Activated CD4-positive, alpha-beta T cell treated with anti-CD3 and anti-CD28 coated beads for 24 hours (primary cell): ENCODE measurements at places on chromosomes 2 and 18.

DNA sequence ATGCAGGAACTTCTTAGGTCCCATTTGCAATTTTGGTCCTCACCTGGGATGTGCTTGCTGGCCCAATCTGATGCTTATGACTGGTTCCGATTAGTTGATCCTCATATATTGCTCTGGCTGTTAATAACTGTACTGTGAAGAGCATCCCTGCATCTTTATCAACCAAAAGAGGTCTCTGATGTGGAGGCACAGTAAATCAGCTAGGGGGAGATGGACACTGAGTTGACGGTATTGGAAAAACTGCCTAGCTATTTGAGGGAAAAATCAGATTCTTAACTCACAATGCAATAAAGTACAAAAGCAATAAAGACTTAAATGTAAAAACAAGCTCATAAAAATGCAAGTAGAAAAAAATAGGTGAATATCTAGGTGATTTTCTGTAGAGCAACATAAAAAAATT, 188.0 kb upstream of the TCF4 start:
- DNase-seq = no peak

GRCh38 chr18:59918997-59919396, 19.2 kb downstream of the PMAIP1 start:
- no peak for DNase-seq

DNA sequence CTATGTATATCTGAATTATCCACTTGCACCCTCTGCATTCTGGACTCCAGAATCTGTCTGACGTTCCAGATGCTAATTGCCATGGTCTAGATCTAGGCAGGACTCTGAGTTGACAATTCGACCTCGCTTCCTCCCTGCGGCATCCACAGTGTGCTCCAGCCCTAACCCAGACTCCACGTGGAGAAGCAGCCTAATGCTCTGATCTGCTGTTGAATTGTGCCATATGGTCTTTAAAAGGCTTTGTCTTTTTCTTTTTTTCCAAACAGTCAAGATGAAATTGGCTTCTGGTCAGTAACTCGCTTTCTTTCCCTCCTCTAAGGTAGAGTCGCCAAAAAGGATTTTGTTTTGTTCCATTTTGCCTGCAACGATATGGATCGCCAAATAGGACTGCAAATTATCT, 752.6 kb upstream of the ID2 start:
- DNase-seq = no peak

DNA sequence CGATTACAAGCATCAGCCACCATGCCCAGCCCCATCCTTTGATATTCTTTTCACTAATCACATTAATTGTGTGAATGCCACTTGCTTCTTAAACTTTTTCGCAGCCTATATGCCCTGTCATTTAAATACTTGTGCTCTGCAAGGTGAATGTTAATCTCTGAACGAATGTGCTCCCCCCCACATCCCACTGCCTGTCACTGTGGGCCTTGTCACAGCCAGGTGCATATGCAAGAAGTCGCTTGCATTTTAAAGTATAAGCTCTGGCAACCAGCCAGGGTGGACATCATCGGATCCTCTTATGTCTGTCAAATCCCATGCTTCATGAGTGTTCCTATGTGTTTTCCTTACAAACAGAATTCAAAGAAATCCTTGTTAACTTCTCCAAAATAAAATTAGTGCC, 304.4 kb downstream of the GALR1 start:
- DNase-seq = no peak

GRCh38 chr2:128729051-128729450, 410.4 kb upstream of the HS6ST1 start:
- DNase-seq = no peak

GRCh38 chr2:200862532-200863000, 1.9 kb downstream of the CLK1 start:
- DNase-seq = no peak

- DNase-seq = no peak
Measured at GRCh38 chr2:62340994-62341484, 145.1 kb downstream of the B3GNT2 start.

- peak; percentile 44 for DNase-seq
Measured at GRCh38 chr2:231611273-231612108, 18.8 kb downstream of the TEX44 start.

DNA sequence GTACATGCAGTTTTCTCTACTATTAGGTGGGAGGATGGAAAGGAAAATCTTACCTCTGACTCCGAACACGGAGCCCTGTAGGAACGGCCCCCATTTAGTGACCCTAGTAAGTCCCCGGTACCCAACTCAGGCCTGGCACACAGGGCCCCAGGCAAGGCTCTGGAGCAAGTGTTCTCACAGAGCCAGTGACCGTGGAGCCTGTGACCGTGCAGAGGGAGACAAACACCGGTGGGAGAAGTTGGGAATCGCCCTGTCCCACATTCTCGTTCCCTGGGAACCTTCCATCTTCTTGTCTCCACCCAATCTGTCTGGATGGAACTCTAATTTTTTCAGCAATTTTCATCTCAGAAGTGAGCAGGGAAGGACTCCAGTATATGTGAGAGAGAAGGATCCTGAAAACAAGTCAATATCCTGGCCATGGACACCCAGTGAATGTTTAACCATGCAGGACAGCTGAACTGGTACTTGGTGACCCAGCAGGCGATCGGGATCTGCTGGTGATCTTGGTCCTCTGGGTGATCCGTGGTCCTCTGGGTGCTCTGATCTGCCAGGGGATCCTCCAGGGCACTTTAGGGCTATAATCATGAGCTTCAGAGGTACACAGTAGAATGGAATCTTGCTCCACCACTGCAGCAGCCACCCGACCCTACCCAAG, 348.6 kb upstream of the ID2 start:
- DNase-seq = no peak

GRCh38 chr2:28098501-28099225, 208.1 kb downstream of the BABAM2 start:
- DNase-seq = no peak

- DNase-seq = no peak
Measured at GRCh38 chr2:174753038-174753633, 11.1 kb downstream of the CHRNA1 start.

DNA sequence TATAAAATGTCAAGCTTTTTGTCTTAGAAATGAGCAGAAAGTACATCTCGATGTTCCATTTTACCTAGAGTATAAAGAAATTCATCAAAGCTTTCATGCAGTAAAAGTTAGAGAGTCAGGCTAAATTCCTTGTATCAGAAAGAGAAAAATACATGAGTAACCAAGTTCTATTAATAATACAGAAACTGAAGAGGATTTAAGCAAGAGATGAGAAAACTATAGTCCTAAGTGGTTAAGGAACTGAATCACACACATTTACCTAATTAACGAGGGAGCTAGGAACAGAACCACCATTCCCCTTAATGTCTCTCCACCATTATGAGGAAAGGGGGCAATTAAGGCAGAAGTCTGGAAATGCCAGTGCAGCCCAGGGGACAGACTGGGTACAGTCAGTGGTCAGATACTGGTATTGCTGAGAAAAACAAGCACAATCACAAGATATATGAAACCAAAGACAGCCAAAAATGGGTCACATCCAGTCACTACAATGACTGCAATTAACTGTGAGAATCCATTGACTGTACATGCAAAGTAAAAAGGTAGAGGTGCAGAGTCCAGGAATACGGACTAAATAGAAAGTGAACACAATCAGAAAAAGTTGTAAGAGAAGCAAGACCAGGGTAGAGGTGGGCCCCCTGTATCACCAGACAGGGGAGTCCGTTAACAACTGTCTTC, 23.9 kb downstream of the MAP4K3 start:
- no peak for DNase-seq

DNA sequence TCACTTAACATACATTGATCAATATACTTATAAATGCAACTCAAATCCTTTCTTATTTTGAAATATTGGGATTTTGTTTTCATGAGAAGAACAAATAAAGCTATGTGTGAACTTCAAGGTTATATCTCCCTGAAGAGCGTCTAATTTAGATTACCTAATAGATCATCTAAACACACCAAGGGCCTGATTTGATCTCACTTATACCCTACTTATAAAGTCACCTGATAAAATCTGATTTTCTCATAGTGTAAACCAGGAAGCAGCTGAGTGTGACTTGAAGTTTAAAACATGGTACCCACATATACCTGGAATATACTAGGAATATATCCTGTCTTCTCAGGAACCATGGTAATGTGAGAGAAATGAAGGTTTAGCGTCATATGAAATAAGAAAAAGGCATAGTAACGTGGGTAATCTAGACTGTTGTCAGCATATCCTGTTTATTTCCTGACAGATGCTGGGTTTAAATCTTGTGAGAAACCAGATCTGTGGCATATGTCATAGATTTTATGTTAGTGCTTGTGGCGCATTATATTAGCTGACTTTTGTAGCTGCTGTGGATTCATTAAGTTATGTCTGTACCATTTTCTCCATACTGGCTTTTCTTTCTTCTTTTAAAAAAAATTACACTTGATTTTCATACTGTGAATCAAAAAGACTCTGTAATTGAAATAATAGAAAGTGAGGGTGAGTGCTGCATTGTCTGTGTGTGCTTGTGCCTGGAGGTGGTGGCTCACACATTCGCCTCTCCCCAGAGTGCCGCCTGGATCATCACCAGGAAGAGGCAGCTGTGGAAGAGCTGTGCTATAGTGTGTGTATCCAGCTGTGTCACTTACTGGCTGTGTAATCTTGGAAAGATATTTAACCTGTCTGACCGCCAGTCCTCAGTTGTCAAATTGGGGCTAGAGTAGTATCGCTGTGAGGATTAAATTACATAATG, 164.0 kb downstream of the MYO3B start:
- no peak for DNase-seq

DNA sequence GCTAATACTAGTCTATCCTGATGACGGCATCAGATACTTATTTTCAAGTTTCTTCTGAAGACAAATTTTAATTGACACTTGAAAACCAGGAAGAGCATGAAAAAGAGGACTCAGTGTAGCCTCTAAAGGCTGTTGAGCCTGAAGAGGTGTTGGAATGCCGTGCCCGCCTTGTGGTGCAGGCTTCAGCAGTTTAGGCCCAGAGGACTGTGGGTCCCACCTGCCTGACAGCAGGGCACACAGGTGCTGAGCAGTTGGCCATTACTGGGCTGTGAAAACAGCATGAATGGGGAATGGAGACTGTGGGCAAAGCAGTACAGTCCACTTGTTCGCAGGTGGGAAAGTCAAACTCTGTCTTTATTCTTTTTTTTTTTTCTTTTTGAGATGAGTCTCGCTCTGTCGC, 49.8 kb upstream of the THOC1 start:
- no peak for DNase-seq

DNA sequence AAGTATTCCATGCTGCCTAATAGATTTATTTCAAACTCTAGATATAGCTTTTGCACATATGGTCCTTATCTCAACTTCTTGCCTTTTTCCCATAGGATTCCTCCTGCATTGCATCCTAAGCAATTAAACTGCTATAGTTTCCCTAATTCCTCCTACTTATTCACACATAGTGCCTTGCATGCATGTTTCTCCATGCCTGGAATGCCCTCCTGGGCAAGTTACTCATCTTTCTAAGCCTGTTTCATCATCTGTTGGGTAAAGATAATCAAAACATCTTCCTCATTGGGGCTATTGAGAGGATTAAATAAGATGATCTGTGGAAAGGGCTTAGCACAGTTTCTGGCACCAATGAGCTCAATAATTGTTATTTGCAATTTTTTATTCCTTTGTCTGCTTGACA, 726.5 kb downstream of the SLC4A3 start:
- DNase-seq = no peak

- no peak for DNase-seq
Measured at GRCh38 chr2:20633794-20634506, 16.9 kb downstream of the HS1BP3 start.
